Activated T-helper 1 cell treated with anti-CD3 and anti-CD28 coated beads, Interleukin-2, amount 50 U/mL, for 16 hours (primary cell): ENCODE measurements at places on chromosomes 1 and 21.

GRCh38 chr1:85862456-85862855 lies 154.2 kb upstream of the ZNHIT6 start:
- no peak for DNase-seq

DNA sequence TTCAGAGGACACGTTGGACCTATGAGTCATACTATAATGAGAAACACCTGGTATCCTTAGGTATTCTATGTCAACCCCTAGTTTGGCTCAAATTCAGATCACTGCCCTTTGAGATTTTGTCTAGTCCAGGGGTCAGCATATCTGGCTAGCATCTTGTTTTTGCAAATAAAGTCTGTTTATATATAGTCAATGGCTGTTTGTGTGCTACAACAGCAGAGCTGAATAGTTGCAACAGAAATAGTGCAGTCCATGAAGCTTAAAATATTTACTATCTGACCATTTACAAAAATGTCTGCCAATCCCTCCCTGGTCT lies 48.5 kb upstream of the EDEM3 start:
- no peak for DNase-seq

DNA sequence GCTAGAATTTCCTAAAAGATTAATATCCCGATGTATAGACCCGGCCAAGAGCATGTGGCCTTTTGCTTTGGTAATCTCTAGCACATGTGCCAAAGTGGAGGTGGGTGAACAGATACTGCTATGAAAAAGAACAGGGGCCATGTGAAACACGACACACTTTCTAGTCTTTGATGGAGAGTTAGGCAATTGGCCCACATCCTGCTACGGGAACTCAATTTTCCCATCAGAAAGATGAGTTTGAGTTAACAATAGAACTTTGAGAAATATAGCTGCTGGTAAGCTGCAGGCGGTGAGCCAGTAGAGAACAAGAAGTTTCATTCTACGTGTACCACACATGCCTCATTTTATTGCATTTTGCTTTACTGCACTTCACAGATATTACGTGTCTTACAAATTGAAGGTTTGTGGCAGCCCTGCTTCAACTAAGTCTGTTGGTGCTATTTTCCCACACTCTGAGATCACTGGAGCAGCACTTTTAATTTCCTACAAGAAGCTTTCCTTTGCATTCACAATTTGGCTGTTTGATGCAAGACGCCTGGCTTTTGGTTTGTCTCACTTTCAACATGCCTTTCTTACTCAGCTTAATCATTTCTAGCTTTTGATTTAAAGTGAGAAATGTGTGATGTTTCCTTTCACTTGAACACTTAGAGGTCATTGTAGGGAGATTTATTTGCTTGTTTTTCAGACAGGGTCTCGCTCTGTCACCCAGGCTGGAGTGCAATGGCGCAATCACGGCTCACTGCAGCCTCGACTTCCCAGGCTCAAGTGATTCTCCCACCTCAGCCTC lies 46.3 kb downstream of the HTR6 start:
- DNase-seq, result no peak

GRCh38 chr1:165717918-165718515 lies 19.7 kb upstream of the ALDH9A1 start:
- DNase-seq, result no peak

GRCh38 chr21:44637018-44637850 lies at the start of gene KRTAP10-10:
Gene KRTAP10-10 (plus strand): TSS chr21:44637356. CDS start chr21:44637418, 62 bp downstream.
- DNase-seq, result no peak

DNA sequence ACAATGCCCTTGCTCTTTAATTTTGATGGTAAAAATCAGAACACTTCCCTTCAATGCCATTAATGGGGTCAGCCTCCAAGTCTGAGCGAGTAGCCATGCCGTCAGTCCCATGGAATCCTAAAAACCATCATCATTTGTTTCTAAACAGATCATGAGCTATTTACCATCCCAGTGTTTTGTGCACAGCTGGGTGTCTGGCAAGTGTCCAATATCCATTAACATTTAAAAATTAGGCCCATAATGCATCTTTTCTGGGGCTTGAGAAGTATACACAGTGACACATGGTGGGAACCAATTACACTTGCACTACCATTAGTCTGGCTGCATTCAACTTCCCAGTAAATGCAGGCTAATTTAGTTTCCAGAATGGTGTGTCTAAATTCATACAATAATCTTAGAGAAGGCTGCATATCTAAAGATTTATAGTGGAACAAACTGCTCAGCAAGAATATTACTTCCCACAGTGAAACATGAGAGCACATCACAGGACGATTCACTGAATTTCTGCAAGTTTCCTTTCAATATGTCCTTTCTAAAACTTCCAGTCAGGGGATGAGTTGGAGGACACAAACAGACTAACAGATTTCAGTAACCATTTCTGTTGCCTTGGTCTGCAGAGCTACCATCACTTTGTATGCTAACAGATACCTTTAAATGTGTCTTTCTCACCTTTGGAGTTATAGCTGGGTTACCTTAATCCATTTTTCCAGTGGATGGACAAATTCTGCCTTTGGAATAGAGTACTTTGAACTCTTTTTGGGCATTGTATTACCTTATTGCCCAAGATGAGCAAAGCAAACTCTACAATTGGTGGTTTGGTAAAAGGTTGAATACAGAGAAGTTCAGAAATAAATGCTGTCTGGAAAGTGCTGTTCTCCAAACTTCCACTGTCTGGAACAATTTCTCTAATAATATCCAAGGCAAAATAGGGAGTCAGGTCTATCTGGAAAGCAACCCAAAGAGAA lies 258.0 kb downstream of the PTBP2 start:
- no peak for DNase-seq
